ENCODE measurements at places on chromosomes 13 and 19.

GRCh38 chr13:99386495-99386894 is 79.3 kb upstream of the GPR183 start:
- DNase-seq: no peak

GRCh38 chr19:27774337-27774736 is 1438.6 kb downstream of the UQCRFS1 start:
- no peak for DNase-seq

GRCh38 chr13:99396446-99396845 is 89.2 kb upstream of the GPR183 start:
- DNase-seq: no peak

- DNase-seq: no peak
These were observed 24.1 kb upstream of the NDFIP2 start for GRCh38 chr13:79456656-79457365.

- DNase-seq: no peak
These were observed 529.3 kb downstream of the IRS2 start for GRCh38 chr13:109256866-109257760.

DNA sequence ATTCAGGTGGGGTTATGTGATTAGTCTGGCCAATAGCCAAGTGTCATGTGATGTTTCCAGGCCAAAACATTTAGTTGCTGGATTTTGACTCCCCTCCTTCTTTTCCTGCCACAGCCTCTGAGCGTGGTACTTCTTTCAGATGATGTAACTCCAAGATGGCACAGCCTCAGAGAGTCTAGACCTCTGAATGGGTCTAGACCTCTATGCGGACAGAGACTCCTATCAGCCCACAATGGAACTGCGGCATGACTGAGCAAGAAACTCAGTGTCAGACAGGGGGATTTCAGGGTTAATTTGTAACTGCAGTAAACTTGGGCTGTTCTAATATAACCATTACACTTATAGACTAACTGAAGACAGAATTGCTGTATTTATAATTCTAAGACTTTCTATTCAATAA is 42.6 kb upstream of the ZDHHC20 start:
- no peak for DNase-seq
